Neural progenitor cell (in vitro differentiated cells): ENCODE measurements at places on chromosomes 13 and 19. TPM values are rescaled to one million over a fixed set of nuclear protein-coding genes. Genes with fewer than 3 reads are reported as not detected.

The NMRK2 gene
- 0.77 and 1.1 TPM in 2 replicates for total RNA-seq

The IFI30 gene
- 0.62 TPM in 1 of 2 replicates, not detected in the other for total RNA-seq

The POGLUT2 gene
- total RNA-seq = 18.6 and 33.5 TPM in 2 replicates

The PLEKHF1 gene
- 1.2 and 1.4 TPM in 2 replicates for total RNA-seq

The LAIR1 gene
- not detected in 2 replicates for total RNA-seq

The AMER2 gene
- total RNA-seq = 0.12 TPM in 1 of 2 replicates, not detected in the other

The ZNF571 gene
- 7.9 and 8.0 TPM in 2 replicates for total RNA-seq

GRCh38 chr19:16293118-16294091, 31.2 kb upstream of the KLF2 start:
- DNase-seq = no peak

- no peak for DNase-seq
Observed at GRCh38 chr19:10812902-10813404, 23.1 kb downstream of the TMED1 start.

DNA sequence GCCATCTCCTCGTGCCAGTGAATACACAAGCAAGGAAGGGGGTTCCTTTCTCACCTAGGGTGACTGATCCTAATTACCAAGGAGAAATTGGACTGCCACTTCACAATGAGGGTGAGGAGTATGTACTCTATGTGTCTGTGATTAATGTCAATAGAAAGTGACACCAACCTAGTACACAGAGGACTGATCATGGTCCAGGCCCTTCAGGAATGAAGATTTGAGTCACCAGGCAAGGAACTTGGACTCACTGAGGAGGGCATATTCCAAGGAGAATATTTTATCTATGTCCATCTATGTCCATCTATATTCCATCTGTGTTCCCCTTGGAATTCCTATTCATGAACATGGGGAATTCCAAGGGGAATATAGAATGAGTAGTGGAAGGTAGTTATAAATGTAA, 9.2 kb upstream of the ALOX5AP start:
- DNase-seq = no peak

DNA sequence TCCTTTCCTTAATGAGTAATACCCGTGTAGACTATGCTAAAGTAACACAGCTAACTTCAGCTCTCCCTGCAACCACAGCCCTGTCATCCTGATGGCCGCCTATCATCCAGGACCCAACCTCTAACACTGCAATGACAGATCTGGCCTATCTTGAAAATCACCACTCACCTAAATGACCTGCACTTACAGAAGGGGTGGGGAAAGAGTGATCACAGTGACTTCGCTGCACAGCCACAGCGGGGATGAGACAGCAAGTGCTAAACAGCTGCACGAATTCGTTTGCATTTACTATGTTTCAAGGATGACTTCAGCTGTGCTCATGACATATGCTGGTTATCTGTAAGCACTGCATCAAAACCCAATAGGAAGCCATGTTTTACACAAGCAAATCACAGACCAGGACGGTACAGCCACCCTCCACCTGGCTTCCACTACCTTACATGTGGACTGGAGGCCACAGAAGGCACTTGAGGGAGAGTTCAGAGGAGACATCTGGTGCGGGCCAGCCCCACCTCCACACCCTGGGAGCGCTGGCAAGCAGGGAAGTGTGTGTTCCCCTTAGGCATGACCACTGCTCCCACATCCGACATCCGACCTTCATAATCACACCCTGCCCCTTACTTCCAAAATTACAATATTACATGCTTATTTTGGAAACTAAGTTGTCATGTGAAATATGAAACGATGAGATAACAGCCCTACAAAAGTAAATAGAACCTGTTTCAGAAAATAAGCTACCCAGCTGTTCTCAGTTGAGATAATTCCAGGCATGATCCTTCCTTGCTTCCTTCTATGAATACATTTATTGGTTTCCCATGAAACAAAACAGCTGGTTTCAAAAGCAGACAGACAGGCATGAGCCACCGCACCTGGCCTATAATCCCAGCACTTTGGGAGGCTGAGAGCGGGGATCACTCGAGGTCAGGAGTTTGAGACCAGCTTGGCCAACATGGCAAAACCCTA, 95.7 kb downstream of the STK24 start:
- DNase-seq = no peak

DNA sequence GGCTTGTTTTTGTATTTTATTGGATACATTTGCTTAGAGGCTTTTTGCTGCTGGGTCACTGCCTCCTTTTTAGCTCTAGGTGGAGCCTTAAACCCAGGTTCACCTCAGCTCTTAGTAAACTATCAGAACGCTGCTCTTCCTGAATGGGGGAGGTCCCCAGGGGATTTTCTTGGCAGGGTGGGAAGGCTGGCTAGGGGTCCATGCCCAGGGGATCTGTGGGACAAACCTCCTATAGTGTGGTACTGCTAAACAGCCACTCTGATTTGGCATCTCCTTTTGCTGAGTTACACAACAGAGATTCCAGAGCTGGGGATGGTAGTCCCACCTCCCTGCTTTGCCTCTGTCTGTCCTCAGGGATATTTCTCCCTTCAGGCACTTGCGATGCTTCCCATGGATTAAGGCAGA, 204.9 kb downstream of the ZIC5 start:
- DNase-seq = peak; percentile 67

DNA sequence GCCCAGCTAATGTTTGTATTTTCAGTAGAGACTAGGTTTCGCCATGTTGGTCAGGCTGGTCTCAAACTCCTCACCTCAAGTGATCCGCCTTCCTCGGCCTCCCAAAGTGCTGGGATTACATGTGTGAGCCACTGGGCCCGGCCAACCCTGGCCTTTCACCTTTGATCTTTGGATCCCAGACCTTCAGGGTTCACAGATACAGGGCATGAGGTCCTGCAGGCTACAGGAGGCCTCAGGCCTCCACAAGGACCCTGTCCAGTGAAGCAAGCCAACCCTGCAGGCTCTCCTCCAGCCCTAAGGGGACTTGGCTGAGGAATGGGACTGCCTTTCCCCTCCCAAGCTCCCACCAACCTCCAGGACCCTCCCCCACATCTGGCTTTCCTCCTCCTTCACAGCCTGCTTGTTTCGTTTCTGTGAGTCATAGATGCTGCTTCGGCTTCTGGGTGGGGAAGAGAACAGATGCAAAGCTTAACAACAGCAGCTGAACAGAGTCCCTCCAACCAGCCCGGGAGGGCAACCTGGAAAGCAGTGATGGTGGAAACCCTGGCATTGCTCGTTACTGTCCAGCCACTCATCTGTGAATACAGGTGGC, 11.8 kb downstream of the ARHGEF18 start:
- DNase-seq = no peak

DNA sequence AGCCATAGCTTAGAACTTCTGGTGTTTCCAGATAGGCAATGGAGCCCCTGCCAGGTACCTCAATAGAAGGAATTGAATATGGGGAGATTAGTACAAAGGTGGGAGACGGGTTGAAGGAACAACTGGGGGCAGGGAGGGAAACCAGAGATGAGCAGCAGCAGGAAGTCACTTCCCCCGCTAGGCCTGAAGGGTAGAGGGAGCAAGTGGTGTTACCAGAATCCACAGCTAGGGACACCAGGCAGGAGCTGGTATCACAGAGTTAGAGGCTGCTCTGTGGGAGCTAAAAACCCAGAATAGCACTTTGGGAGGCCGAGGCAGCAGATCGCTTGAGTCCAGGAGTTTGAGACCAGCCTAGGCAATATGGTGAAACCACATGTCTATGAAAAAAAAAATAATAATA, 15.3 kb upstream of the HNRNPUL1 start:
- DNase-seq = no peak

GRCh38 chr19:35365303-35365702, 5.6 kb upstream of the GPR42 start:
- no peak for DNase-seq

GRCh38 chr13:49084961-49085360, 109.2 kb downstream of the FNDC3A start:
- DNase-seq = no peak

DNA sequence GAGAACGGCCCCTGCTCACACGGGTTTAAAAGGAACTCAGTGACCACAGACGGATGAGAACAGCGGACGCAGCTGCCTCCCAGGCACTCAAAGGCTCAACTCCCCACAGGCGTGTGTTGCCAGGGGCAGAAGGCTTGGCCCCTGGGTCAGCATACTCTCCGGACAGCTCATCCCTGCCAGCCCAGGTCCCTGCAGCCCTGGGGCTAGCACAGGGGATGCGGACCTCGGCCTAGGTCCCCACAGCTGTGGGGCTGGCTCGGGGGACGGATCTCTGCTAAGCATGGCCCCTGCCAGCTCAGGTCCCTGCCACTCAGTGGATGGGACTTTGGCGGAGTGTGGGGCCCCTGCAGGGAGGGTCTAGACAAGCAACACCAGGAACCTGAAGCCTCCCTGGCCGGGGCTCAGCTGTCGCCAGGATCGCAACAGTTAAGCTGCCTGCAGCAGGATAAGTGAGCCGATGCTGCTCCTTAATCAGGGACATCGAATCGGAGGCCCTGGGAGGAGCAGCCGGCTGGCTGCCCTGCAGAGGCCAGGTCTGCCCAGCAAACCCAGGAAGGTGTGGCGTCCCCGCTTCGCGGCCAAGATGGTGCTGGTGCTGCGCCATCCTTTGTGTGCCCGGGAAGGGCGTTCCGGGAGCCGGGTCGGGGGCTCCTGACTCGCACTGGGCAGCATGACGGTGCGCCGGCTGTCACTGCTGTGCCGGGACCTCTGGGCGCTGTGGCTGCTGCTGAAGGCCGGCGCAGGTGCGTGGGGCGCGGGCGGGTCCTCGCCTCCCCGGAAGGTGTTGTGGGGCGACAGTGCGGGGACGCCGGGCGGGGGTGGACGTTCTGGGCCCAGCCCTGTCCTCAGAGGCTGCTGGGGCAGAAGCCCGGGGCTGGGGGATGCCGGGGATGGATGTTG, 32.5 kb downstream of the MCF2L start:
- peak; percentile 84 for DNase-seq

DNA sequence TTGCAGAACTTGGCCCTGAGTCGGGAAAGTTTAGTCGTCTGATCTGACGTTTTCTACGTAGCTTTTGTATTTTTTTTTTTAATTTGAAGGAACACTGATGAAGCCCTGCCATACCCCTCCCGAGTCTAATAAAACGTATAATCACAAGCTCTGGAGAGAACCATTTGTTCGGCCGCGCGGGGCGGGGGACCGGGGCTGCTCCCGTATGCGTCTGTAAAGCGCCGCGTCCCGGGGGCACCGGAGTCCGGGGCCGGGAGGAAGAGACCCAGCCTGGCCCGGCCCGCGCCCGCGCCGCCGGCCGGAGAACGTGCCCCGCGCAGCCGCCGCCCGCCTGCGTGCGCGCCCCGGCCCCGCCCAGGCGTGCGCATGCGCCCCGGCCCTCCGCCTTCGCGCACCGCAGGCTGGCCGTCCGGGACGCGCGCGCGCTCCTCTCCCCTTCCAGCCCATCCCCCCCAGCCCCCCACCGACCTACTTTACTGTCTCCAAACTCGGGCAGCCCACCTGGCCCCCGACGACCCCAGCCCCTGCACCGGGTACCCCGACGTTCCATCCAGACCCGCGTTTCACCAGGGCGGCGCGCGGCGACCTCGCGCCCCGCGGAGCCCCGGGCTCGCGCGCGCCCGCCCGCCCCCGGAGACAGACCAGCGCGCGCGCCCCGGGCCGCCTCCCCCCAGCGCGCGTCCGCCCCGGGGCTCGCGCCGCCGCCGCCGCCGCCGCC, 785 bp upstream of the USF2 start:
- peak; percentile 89 for DNase-seq

DNA sequence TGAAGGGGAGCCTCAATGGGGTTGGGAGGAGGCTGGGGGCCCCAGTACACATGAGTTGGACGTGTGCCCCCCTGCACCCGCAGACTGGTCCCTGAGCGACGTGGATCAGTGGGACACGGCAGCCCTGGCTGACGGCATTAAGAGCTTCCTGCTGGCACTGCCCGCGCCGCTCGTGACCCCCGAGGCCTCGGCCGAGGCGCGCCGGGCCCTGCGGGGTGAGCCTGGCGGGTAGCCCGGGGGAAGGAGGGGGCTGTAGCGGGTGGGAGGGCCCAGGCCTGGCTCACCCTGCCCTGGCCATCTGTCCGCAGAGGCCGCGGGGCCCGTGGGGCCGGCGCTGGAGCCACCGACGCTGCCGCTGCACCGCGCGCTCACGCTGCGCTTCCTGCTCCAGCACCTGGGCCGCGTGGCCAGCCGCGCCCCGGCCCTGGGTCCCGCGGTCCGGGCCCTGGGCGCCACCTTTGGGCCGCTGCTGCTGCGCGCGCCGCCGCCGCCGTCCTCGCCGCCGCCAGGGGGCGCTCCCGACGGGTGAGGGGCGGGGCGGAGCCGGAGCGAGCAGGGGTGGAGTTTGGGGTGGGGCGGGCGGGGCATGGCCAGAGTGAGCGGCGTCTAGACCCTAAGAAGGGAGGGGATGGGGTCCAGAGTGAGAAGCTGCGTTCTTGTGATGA, 8.1 kb downstream of the PIK3R2 start:
- DNase-seq = peak; percentile 88

- DNase-seq = no peak
Observed at GRCh38 chr13:105139380-105140285, 1395.8 kb downstream of the EFNB2 start.

DNA sequence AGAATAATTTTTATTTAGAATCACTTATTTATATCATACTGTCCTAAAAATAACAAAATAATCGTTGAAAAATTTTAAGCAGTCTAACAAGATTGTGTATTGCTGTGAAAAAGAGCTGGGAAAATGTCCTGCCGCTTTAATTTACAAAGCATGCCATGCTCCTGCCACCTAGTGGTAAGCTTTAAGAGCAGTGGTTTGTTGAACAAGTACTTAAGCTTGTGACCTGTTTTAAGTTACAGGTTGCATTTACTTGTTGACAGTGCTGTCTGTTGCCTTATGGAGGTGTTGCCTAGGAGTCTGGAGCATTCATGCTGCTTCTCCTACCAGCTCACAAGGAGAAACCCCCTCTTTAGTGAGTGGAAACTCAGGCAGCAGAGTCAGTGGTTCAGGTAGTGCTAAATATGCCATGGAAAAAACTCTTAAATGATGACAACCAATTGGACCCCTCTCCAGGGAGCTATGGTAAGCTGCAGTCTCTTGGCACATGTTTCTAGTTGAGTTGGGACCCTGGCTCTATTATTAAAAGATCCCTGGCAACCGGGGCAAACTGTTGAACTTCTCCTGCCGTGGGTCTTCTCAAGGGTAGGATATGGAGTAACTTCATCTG, 68.4 kb downstream of the SPATA13 start:
- DNase-seq = peak; percentile 75
